Stimulated activated CD8-positive, alpha-beta memory T cell treated with anti-CD3 and anti-CD28 coated beads, Interleukin-4, amount 100 ng/mL, for 4 hours (primary cell): ENCODE measurements at places on chromosomes 4 and X.

GRCh38 chr4:26763648-26764047 is 97.0 kb upstream of the STIM2 start:
- no peak for DNase-seq

GRCh38 chr4:150045410-150045809 is 32.8 kb upstream of the DCLK2 start:
- no peak for DNase-seq

DNA sequence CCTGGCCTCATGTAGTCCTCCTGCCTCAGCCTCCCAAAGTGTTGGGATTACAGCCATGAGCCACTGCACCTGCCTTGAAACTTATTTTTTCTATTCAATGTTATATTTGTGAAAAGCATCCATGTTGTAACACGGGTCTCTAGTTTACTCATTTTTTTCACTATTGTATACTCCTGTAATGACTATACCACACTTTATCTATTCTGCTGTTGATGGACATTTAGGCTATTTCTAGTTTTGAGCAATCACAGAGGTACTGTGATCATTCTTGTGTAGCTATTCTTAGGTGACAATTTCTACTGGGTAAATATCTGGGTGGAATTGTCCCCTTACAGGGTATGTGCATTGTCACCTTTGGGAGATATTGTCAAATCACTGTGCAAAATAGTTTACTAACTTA is 3.6 kb downstream of the DRP2 start:
- no peak for DNase-seq

GRCh38 chr4:135724421-135724820 is 1522.8 kb upstream of the PABPC4L start:
- no peak for DNase-seq

- DNase-seq = no peak
Observed at GRCh38 chrX:133859860-133860259, 125.5 kb downstream of the GPC3 start.

DNA sequence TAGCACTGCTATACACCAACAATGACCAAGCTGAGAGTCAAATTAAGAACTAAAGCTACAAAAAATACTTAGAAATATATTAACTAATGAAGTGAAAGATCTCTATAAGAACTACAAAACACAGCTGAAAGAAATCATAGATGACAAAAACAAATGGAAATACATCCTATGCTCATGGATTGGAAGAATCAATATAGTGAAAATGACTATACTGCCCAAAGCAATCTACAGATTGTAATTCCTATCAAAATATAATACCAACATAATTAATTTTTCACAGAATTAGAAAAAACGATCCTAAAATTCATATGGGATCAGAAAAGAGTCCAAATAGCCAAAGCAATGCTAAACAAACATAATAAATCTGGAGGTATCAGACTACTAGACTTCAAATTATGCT is 87.8 kb downstream of the STARD8 start:
- no peak for DNase-seq

DNA sequence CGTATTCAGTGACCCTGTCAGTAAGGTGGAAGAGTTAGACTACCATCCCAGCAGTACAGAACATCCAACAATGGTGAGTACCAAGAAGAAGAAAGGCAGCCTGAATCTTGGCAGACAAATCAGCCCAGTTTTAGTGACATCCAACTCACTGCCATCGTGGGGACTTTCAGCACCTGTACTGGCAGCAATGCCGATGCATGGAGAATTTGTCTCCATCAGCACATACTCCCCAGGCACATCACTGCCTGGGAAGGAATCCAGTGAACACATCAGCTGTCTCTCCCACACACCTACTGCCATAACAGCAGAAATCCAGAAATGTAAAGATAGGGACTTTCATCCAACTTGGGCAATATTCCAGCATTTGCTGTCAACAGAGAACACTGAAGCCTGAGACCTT is 29.8 kb downstream of the PTCHD1 start:
- DNase-seq = no peak

DNA sequence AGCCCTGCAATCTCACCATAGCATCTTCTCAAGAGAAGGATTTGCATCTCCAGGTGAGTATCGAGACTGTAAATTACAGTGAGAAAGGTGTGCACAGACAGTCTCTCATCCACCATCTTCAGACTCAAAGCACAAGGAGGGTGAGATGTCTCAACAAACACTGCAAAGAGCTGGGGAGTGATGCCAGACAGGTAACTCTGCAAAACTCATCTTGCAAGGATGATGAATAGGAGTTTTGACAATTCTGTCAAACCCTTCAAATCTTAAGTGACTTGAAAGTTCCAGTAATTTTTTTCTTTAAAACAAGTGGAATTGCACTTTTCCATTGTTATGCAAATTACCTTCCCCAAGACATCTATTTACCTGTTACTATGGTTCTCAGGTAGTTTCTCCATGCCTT is 277.2 kb upstream of the VCX3A start:
- DNase-seq = no peak

- DNase-seq = no peak
Observed at GRCh38 chr4:54509057-54509456, 148.7 kb upstream of the KIT start.

- no peak for DNase-seq
Observed at GRCh38 chr4:3483471-3483921, 20.4 kb downstream of the DOK7 start.

GRCh38 chrX:115960440-115961084 is 210.0 kb upstream of the AGTR2 start:
- DNase-seq = no peak

GRCh38 chrX:150477371-150477770 is 91.0 kb upstream of the MTM1 start:
- no peak for DNase-seq

- DNase-seq = no peak
Observed at GRCh38 chr4:174262624-174263444, 20.6 kb downstream of the FBXO8 start.

DNA sequence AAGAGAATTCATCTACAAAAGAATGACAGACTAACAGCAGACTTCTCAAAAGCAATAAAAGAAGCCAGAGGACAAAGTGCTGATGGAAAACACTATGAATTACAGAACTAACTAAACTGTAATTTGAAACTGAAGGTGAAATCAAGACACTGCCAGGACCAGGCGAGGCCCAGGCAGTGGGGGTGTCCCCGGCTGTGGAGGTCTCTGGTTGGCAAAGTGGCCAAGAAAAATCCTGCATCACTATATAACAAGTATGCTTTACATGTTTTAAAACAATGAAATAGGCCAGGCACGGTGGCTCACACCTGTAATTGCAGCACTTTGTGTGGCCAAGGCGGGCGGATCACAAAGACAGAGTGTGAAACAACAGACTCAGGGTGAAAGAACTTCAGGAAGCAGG is 32.9 kb downstream of the CHM start:
- no peak for DNase-seq

- no peak for DNase-seq
Observed at GRCh38 chr4:36196145-36196913, 48.0 kb downstream of the ARAP2 start.

DNA sequence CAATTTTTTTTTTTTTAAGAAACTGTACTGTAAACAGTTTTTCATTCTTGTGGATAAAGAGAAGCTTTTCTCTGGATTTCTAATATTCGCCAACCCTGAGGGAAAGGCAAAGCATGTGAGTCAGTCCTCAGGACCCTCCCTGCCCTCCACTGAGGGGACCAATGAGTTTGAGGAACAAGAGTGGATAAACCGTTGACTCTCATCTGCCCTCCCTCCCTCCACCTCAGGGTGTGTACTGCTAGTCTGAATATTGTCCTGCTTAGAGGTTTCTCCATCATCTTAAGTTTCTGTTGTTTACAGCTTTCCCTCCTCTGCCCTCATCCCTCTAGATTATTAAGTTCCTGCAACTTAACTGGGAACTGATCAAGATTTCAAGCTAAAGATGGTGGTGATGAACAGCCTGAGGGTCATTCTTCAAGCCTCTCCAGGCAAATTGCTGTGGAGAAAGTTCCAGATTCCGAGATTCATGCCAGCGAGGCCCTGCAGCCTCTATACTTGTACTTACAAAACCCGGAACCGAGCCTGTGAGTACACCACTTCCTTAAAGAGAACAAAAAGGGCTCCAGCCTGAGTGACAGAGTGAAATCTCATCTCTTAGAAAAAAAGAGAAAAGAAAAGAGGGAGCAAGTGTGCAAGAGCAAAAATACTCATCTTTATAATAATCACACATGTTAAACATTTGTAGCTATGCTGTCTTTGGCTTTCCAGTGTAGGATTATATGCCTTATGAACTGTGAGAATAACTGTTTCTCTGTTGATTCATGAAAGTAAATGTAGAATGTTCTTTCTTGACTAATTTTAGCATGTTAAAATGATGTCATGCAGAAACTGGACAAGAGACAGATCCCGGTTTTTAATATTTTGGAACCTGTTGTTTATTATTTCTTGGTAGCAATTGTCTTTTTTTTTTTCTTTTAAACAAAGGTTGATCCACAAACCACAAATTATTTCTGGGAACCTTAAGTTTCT is 11.9 kb downstream of the CA5B start:
- DNase-seq = no peak

DNA sequence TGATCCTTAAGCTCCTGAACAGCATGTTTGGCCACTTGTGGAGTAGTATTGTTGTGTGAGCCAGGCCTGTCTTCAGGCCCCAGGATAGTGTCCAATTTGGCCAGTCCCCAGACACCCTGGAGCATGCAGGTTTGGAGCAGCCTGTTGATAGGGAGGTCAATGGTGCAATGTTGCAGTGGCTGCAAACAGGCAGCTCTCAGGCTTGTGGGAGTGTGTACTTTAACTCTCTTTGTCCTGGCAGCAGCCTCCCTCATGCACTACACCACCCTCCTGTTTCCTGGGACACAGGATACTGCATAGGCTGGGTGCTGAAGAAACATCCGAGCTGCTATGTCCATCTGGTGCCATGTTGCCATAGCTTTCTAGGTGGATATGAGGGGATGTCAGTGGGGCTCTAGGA is 24.0 kb downstream of the TECRL start:
- DNase-seq = no peak

- DNase-seq = no peak
Observed at GRCh38 chr4:3247399-3248177, 1.4 kb upstream of the MSANTD1 start.

- no peak for DNase-seq
Observed at GRCh38 chrX:10240918-10241317, 84.1 kb downstream of the CLCN4 start.

GRCh38 chrX:133134282-133134681 is 37.4 kb upstream of the USP26 start:
- no peak for DNase-seq

DNA sequence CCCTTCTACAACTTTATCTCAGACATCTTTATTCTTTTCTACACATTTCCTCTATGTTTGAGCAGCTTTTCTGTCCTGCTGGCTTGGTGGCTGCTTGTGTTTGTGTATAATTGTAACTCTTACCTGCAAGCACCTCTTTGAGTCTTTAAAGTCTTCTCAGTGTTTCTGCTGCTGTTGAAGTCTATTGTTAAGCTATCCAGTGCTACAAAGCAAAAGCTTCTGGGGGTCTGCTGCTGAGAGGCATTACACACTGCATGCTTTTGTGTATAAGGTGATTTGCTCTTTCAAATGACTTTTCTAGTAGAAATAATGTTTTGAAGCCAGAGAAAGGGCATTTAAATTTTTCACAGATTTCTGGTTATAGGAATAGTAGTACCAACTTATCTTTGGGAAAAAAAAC is 241.8 kb downstream of the DTHD1 start:
- no peak for DNase-seq

- no peak for DNase-seq
Observed at GRCh38 chr4:26985873-26986272, 125.2 kb downstream of the STIM2 start.

DNA sequence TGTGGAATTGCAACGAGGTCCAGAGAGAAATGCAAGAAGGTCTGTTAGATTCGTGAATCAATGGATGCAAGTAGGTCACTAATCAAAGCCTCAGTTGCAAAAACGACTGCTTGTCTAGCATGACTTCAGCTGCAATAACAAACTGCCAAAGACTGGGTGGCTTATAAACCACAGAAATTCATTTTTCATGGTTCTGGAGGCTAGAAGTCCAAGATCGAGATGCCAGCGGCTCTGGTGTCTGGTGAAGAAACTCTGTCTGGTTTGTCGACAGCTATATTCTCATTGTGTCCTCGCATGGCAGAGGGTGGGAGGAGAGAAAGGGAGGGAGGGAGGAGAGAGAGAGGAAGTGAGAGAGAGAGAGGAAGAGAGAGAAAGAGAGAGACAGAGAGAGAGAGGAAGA is 114.7 kb downstream of the MXRA5 start:
- DNase-seq = no peak

- DNase-seq = no peak
Observed at GRCh38 chr4:185734214-185734613, 77.8 kb downstream of the SORBS2 start.

- DNase-seq = no peak
Observed at GRCh38 chr4:81398379-81398778, 73.3 kb downstream of the RASGEF1B start.

DNA sequence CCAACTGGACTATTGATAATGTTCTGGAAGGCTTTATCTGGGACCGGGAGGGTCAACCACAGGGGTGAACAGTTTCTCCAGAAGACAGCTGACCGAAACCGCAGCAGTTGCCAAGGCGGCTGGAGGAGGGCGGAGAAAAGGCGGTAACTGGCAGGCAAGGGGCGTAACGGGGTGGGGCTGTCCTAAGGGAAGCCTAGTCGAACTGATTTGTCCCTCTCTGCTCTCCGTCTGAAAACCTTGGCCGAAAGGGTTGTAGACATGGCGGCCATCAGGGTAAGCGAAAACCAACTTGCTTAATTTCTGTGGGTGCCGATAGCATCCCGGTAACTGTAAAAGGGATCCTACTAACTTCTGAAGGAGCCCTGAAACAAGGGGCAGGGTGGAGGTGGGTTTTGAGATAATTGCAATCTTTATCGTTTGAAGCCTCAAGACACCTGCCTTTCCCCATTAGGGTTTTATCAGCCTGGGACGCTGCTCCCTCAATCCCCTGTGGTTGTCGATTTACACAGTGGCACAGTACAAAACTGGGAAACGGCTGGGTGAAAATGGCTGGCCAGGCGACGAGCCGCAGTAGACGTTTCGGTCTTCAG is at the start of gene APOOL:
Gene APOOL (plus strand): TSS at position 223 of the 590 bp plus-strand sequence. CDS start 36 bp downstream, at position 259.
- peak; percentile 42 for DNase-seq

DNA sequence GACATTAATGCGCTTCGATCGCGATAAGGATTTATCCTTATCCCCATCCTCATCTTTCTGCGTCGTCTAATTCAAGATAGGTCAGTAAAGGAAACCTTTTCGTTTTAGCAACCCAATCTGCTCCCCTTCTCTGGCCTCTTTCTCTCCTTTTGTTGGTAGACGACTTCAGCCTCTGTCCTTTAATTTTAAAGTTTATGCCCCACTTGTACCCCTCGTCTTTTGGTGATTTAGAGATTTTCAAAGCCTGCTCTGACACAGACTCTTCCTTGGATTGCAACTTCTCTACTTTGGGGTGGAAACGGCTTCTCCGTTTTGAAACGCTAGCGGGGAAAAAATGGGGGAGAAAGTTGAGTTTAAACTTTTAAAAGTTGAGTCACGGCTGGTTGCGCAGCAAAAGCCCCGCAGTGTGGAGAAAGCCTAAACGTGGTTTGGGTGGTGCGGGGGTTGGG is 528 bp upstream of the FGF2 start:
- DNase-seq = no peak

DNA sequence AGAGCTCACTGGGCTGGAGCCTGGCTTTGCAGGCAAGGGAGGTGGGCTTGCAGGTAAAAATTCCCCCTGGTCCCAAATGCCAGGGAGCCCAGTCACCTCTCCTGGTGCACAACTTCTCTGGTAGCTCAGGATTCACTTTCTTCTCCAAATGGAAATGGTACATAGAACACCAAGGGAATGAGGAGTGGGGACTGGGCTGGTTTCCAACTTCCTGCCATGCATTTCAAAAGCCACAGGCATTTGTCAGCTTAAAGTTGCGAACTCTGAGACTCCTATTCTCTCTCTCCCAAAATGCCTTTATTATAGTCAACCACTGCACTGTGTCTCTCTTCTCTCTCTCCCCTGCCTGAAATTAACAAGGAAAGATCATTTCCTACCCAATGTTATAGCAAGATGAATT is 177.3 kb downstream of the GRIA3 start:
- no peak for DNase-seq
